IMR-90 (cell line): ENCODE measurements at places on chromosomes 5 and 9. TPM values are rescaled to one million over a fixed set of nuclear protein-coding genes. Genes with fewer than 3 reads are reported as not detected.

Gene FABP6
- polyA plus RNA-seq: not detected in 2 replicates

DNA sequence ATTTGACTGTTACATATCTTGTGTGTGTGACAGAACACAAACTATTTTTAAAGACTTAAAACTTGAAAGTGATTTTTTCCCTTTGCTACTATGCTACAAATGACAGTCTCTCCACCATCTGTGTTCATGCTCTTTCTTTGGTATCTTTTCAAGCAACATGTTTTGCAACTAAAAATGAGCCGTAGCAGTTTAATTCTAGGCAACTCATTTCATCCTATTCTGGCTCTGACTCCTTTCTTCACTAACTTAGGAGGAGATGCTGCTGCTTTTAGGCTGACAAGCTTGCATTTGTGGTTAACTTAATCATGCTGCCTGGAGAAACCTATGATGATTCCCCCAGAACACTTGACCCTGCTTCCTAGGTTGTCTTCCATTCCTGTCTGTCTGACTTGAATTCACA lies 100.6 kb downstream of the HACD4 start:
- no peak for DNase-seq

- peak; percentile 16 for DNase-seq
These were observed 385.8 kb downstream of the EFNA5 start for GRCh38 chr5:107284822-107285525.

Gene TCF7
- 3.4 and 3.8 TPM in 2 replicates for polyA plus RNA-seq

GRCh38 chr5:172713113-172713808 lies 57.7 kb downstream of the DUSP1 start:
- DNase-seq: no peak

Gene HNRNPA0
- polyA plus RNA-seq: 12.2 and 12.9 TPM in 2 replicates

DNA sequence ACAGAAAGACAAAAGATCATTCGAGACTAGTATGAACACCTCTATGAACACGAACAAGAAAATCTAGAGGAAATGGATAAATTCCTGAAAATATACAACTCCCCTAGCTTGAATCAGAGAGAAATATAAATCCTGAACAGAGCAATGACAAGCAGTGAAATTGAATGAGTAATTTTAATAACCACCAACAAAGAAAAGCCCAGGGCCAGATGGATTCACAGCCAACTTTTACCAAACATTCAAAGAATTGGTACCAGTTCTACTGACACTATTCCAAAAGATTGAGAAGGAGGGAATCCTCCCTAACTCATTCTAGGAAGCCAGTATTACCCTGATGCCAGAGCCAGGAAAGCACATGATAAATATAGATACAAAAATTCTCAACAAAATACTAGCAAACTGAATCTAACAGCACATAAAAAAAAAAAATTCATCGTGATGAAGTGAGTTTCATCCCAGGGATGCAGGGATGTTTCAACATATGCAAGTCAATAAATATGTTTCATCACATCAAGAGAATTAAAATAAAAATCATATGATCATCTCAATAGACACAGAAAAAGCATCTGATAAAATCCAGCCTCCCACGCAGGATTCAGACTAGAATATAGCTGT lies 25.2 kb upstream of the PTGER4 start:
- DNase-seq: no peak

Gene BAAT
- not detected in 2 replicates for polyA plus RNA-seq
